ENCODE measurements at places on chromosomes 16 and 17.

- no peaks in the 10 kb centered on the region for H3K36me3 ChIP-seq
- H3K27ac ChIP-seq = no peak overlapping the region
These were observed 24.1 kb downstream of the BAHCC1 start for GRCh38 chr17:81419319-81419885.

DNA sequence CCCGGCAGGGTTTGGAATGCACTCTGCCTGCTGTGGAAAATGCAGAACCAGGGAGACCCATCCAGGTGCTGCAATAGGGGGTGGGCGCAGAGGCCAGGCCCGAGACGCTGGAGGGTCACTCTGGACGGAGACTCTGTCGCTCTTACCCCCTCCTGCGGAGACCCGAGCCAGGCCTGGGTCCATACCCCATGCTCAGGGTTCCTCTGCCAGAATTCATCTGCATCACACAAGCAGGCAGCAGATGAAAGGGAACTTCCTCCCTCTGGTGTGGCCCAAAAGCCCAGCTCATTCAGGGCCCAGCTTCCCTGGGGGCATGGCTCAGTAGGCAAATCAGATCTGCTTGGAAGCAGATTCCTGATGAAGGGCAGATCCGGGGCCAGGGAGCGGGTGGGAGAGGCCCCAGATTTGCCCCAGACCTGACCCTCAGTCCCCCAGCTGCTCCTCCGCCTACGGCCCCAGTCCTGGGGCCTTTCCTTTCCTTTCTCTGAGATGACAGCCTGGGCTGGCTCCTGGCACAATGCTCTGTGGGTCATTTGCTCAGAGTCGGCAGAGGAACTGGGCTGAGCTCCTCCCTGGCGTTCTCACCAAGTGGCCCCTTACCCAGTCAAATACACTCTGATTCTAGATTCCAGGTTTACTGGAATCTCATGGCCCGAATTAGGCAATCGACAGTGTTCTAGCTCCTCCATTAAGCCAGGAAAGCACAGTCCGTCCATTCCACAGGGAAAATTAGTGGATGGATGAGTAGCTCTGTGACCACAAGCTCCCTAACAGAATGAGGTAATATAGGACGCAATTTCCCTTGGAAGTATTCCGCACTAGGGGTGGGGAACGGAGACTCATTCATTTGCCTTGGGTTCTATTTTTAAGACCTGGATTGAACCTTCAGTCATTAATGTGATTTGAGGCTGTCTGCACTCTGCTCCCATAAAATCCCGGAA, 19.1 kb upstream of the RASD1 start:
- peaks cover 5% of the 10 kb centered on the region for H3K4me1 ChIP-seq
- no peak overlapping the region for H3K4me3 ChIP-seq
- H3K36me3 ChIP-seq = no peaks in the 10 kb centered on the region
- DNase-seq = no peak
- H3K27ac ChIP-seq = no peak overlapping the region

- no peaks in the 10 kb centered on the region for H3K27me3 ChIP-seq
- H3K27ac ChIP-seq = no peak overlapping the region
- no peak overlapping the region for H3K4me3 ChIP-seq
- no peak for DNase-seq
These were observed 62.6 kb downstream of the PRKCA start for GRCh38 chr17:66364990-66365490.

GRCh38 chr17:39952680-39953470, 9.9 kb upstream of the GSDMA start:
- peak overlapping the region; percentile 66 for H3K4me3 ChIP-seq
- peak; percentile 98 for DNase-seq
- peak overlapping the region; percentile 22 for H3K27ac ChIP-seq
- no peaks in the 10 kb centered on the region for H3K36me3 ChIP-seq
- peaks cover 20% of the 10 kb centered on the region for H3K4me1 ChIP-seq

GRCh38 chr16:76265434-76266045, 11.7 kb upstream of the CNTNAP4 start:
- no peaks in the 10 kb centered on the region for H3K27me3 ChIP-seq
- H3K4me1 ChIP-seq = no peaks in the 10 kb centered on the region
- no peak for DNase-seq

GRCh38 chr17:72388765-72389473, 268.1 kb downstream of the SOX9 start:
- no peak overlapping the region for H3K27ac ChIP-seq
- H3K4me3 ChIP-seq = no peak overlapping the region
- no peaks in the 10 kb centered on the region for H3K27me3 ChIP-seq
- no peak for DNase-seq
- no peaks in the 10 kb centered on the region for H3K4me1 ChIP-seq

GRCh38 chr17:65130832-65131231, 6.3 kb upstream of the RGS9 start:
- DNase-seq = no peak
- H3K27me3 ChIP-seq = no peaks in the 10 kb centered on the region
- no peaks in the 10 kb centered on the region for H3K36me3 ChIP-seq
- no peak overlapping the region for H3K4me3 ChIP-seq

DNA sequence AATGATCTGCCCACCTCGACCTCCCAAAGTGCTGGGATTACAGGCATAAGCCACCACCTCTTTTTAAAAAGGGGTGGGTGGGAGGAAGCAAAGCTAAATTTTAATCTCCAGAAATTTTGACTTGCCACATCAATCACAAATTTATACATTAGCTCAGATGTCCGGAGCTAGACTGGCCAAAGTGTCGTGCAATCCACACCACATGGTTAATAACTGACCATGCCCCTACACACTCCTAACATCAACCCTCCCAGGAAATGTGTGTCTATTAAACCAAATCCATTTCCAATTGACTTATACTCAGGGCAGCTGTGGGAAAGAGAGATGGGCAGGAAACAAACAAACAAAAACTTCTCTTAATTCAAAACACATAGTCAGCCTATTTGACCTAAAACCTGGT, 29.9 kb downstream of the SMURF2 start:
- no peak for DNase-seq
- H3K27ac ChIP-seq = no peak overlapping the region

DNA sequence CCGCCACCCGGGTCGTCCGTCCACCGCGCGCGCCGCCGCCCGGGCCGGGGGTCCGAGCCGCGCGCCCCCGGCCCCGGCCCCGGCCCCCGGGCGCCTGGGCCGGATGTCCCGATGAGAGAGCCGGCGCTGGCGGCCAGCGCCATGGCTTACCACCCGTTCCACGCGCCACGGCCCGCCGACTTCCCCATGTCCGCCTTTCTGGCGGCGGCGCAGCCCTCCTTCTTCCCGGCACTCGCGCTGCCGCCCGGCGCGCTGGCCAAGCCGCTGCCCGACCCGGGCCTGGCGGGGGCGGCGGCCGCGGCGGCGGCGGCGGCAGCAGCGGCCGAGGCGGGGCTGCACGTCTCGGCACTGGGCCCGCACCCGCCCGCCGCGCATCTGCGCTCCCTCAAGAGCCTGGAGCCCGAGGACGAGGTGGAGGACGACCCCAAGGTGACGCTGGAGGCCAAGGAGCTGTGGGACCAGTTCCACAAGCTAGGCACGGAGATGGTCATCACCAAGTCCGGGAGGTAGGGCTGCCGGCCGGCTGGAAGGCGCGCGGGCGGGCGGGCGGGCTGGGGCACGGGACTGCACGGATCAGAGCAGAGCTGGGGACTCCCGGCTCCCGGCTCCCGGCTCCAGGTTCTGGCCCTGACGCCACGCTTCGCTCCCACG, 548 bp downstream of the TBX2 start:
- H3K27me3 ChIP-seq = peaks cover 75% of the 10 kb centered on the region
- no peak overlapping the region for H3K4me3 ChIP-seq
- no peaks in the 10 kb centered on the region for H3K36me3 ChIP-seq
- H3K27ac ChIP-seq = no peak overlapping the region

DNA sequence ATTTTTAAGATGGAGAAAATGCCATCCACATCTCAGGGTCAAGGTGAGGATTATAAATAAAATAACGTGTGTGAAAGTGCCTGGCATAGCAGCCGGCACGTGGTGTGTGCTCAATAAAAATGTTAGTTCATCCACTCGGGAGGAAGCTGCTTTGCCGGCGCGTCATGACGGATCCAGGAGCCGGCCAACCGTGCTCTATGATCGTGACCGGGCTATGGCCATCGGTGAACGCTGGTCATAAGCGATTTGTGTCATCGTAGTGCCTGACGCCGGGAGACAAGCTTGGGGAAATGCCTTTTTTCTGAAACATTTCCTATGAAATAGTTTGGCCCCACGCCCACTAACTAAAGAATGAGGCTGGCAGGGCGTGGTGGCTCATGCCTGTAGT, 74.0 kb downstream of the CMC2 start:
- peak overlapping the region; percentile 29 for H3K4me3 ChIP-seq
- no peaks in the 10 kb centered on the region for H3K36me3 ChIP-seq
- peaks cover 11% of the 10 kb centered on the region for H3K4me1 ChIP-seq
- H3K27ac ChIP-seq = no peak overlapping the region
- peaks cover 44% of the 10 kb centered on the region for H3K27me3 ChIP-seq
- DNase-seq = no peak

GRCh38 chr17:80812362-80813088, 179.1 kb upstream of the CHMP6 start:
- H3K36me3 ChIP-seq = peaks cover 6% of the 10 kb centered on the region
- no peak overlapping the region for H3K4me3 ChIP-seq
- H3K27ac ChIP-seq = peak overlapping the region; percentile 77
- H3K4me1 ChIP-seq = peaks cover 23% of the 10 kb centered on the region
- H3K27me3 ChIP-seq = no peaks in the 10 kb centered on the region

DNA sequence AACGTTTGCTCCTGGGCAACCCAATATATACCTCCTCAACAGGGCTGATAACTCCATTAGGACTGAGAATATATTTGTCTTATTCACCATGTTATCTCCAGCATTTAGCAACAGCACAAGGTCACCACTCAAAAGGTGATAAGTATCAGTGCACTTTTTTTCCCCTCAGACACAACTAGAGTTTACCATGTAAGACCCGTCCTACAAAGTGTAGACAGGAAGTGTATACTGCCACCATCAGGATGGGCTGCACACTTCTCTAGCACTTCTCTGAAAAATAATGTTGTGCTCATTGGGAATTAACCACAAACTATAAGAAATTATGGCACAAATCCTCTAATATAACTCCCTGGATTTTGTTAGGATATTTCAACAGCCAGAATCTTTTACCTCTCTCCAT, 5.7 kb upstream of the VAT1L start:
- H3K36me3 ChIP-seq = no peaks in the 10 kb centered on the region
- no peaks in the 10 kb centered on the region for H3K4me1 ChIP-seq

- no peak overlapping the region for H3K27ac ChIP-seq
- H3K4me1 ChIP-seq = peaks cover 10% of the 10 kb centered on the region
- no peak overlapping the region for H3K4me3 ChIP-seq
These were observed 8.3 kb upstream of the CDC6 start for GRCh38 chr17:40279402-40279801.

DNA sequence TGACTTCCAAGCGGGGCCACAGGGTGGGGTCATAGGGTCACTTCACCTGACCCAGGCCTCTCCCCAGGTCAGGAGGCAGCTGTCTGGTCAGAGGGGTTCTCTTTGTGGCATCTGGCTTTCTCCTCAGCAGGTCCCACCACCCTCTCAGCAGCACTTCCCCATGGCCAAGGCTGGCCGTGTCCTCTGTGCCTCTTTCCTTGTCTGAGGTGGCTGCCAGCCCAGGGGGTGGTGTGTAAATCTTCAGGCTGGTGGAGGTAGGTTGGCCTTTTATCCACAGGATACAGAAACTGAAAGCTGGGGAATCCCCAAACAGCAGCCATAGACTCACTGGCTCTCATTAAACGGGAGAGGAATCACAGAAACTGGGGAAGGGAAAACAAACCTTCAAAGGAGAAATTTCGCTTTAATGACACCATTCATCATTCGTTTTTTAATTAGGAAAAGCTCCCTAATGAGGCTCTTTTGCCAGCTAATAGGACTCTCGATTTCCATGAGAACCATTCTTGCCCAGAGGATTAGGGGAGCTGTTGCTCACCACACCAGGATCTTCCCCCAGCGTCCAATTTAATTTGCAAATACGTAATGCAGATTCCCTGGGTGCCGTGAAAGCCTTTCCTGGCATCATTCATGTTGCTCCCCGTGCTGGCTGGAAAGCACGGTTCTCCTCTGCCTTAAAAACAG, 18.0 kb downstream of the C17orf75 start:
- H3K4me1 ChIP-seq = peaks cover 19% of the 10 kb centered on the region
- H3K36me3 ChIP-seq = no peaks in the 10 kb centered on the region
- no peak for DNase-seq
- H3K27ac ChIP-seq = no peak overlapping the region
- H3K4me3 ChIP-seq = peak overlapping the region; percentile 30

- H3K27me3 ChIP-seq = no peaks in the 10 kb centered on the region
- no peak overlapping the region for H3K4me3 ChIP-seq
- DNase-seq = peak; percentile 54
- no peaks in the 10 kb centered on the region for H3K4me1 ChIP-seq
These were observed 172.6 kb downstream of the CDK5R1 start for GRCh38 chr17:32659419-32659842.

- peak overlapping the region; percentile 40 for H3K27ac ChIP-seq
- H3K36me3 ChIP-seq = no peaks in the 10 kb centered on the region
- no peak overlapping the region for H3K4me3 ChIP-seq
- no peaks in the 10 kb centered on the region for H3K27me3 ChIP-seq
- no peak for DNase-seq
- H3K4me1 ChIP-seq = peaks cover 40% of the 10 kb centered on the region
These were observed 31.5 kb downstream of the UBE2G1 start for GRCh38 chr17:4334776-4335584.

- peaks cover 3% of the 10 kb centered on the region for H3K27me3 ChIP-seq
- no peak overlapping the region for H3K27ac ChIP-seq
- no peaks in the 10 kb centered on the region for H3K36me3 ChIP-seq
- peaks cover 8% of the 10 kb centered on the region for H3K4me1 ChIP-seq
- H3K4me3 ChIP-seq = no peak overlapping the region
These were observed 8.1 kb downstream of the SMTNL2 start for GRCh38 chr17:4592240-4593005.
